ENCODE measurements at places on chromosomes 4 and X.

DNA sequence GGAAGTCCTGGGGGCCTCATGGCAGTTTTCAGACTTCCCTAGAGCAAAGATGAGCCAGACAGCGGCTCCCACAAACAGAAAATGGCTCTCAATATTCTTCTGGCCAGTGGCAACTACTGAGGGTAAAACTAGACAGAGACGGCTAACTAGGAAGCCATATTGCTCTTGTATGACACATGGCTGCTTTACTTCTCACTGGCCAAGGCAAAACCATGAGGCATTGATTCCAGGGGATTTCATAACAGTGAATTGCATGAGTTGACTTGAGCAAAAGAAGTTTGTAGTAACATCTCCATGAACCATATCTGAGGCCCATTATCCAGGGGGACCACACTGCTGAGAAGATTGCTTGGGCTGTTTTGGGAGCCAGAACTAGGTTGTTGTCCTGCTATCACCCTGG is 13.7 kb upstream of the TLR8 start:
- DNase-seq, result no peak

DNA sequence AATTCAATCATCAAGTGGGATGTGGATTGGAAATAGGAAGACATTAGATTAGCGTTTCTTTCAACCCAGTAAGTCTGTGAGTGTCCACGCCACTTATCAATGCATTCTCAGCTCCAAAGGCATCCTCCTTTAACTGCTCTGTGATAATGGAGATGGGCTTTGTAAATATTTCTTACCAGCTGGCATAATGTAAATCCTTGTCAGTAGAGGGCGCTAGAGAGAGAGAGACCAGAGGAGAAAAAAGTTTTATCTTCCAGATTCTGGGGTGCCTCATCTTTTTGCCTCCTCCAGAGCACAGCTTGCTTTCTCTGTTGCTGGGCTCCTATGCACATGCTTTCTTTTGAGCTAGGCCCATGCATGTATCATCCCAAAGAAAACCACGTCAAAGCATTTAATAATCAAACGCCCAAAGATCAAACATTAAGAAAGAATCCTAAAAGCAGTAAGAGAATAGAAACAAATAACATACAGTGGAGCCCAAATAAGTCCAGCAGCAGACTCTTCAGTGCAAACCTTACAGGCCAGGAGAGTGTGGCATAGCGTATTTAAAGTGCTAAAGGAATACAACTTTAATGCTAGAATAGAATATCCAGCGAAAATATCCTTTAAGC is 9.6 kb upstream of the MTMR1 start:
- no peak for DNase-seq

- peak; percentile 48 for DNase-seq
Observed at GRCh38 chrX:43557792-43558191, 98.3 kb upstream of the MAOA start.

DNA sequence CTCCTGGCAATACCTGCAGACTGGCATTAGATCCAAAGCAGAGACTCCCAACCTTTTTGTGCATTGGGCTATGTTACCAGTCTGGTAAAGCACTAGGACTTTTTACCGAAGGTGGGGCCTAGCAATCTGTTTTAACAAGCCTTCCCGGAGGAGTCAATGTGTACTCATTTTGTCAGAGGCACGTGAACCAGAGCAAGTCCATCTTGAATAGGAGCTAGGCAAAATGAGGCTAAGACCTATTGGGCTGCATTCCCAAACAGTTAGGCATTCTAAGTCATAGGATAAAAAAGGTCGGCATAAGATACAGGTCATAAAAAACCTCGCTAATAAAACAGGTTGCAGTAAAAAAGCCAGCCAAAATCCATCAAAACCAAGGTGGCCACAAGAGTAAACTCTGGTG is 22.3 kb downstream of the ADGRA3 start:
- DNase-seq, result no peak

DNA sequence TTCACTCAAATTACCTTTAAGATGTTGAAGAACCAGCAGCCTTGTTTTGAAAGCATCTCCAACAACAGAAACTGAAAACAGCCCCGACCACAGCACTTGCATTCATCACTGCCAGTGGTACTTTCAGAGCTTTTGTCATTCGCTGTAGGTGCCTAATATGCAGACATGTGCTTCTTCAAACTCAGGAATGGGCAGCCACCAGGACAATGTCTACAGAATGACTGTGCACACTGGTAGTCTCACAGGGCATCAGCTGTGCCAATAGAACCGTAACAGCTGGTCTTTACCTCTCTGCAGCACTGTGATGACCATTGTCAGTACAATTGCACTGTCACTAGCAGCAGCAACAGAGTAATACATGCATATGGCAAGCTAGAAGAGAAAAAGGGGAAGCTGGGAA is 1149.7 kb downstream of the STPG2 start:
- no peak for DNase-seq

DNA sequence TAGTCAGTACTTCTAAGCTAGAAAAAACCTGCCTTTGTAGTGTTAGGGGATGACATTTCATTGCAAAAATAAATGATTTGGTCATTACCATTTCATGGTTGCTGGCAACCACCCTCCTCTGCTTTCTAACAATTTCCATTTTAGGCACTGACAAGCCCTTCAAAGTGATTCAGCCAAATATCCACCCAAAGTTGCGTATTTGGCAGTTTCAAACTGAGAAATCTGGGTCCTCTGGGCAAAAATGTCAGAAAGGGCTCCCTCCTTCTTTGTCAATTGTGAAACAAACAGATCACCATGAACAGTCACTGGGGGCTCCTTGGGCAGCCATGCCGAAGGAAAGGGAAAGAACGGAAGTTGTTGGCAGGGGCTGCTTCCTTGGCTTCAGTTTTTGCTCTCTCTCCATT is 33.0 kb downstream of the PLAC1 start:
- no peak for DNase-seq

GRCh38 chr4:82373486-82373815 is 340 bp downstream of the HNRNPD start:
- DNase-seq, result no peak

DNA sequence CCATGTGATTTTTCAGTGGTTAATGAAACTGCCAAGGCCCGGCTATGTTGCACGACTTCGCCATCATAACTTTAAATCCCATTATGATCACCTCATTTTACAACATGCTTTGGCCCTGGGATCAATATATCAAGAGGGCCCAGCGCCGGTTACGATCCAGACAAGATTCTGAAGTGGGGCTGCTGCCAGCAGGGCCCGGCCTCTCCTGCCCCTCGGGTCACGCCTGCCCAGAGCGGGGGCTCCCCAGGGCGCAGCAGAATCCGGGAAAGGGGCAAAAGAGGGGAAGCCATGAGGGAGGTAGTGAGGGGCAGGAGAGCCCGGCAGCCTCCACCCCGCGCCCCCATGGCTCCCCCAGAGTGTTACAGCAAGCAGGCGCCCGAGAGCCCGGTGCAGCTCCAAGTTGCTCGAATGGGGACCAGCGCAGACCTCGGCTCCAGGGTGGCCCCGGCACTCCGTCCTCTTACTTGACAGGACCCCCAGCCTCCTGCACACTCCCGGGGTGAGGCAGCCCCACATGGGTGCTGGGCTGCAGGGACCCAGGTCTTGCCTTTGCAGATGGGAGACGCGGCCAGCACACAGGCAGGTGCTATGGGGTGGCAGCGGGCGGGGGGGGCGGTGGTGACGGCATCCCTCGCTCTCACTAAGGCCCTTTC is 129.8 kb upstream of the NKX1-1 start:
- no peak for DNase-seq

GRCh38 chr4:165667969-165668368 is 205.1 kb upstream of the TLL1 start:
- no peak for DNase-seq

GRCh38 chrX:20143111-20143510 is 1.5 kb upstream of the EIF1AX start:
- DNase-seq, result no peak

DNA sequence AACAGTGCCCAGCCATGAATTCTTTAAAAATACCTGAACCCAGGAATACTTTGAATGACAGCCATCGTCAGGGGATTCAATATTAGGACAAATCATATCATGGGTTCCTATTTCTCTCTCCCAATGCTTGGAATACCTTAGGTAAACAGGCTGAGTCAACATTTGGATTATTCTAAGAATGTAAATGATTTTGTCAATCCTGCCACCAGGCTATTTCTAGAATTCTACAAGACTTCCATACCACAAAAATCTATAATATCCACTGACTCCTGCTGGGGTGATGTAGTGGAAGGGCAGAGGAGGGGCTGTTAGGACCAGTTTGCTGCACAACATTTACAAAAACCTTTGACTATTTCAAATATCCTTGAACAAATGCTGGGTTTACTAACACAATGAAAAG is 65.2 kb downstream of the IGFBP7 start:
- DNase-seq, result no peak

DNA sequence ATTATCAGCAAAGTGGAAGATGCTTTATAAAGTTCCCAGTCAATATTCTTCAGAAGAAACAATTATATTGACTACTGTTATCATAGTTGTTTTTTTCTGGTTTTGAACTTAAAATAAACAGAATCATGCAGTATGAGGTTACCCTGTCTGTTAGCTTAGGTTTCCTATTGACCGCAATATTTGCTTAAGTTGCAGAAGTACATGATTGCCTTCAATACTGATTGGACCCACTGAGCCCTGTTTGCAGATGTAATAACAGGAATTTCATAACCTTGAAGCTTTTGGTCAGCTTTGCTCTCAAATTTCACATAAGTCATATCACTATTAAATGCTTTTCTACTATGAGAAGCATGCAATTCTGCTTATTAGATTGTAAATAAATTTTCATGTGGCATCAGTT is 229.1 kb upstream of the FSTL5 start:
- no peak for DNase-seq

DNA sequence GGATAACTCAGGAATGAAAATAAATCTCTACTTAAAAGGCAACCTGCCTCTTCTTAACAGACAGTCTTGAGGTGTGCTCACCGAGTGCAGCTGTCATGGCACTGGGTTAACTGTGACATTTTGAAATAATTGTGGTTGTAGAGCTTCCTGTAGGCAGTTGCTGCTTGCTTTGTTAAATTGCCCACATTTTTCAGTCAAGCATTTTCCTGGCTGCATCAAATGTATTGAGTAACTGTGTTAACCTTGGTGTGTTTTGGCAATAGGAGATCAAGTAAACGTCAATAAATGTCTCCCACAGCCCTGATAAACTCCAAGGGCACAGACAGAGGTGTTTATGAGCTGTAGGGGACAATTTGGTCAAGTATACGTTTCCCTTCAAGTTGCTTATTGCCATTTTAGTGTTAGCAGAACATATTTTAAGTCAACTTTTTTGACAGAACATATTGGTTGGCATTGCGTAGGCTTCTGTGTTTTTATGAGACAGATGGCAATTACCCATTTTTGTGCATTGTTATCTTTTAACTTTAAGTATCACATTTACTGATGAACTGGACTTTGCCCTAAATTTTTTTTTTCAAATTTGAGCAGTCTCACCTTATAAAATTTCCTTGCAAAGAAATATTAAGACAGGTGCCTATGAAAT is 527.4 kb downstream of the C4orf33 start:
- no peak for DNase-seq

- DNase-seq, result no peak
Observed at GRCh38 chrX:8010105-8010504, 82.9 kb upstream of the PNPLA4 start.

- no peak for DNase-seq
Observed at GRCh38 chr4:133555671-133556070, 406.6 kb downstream of the PCDH10 start.

DNA sequence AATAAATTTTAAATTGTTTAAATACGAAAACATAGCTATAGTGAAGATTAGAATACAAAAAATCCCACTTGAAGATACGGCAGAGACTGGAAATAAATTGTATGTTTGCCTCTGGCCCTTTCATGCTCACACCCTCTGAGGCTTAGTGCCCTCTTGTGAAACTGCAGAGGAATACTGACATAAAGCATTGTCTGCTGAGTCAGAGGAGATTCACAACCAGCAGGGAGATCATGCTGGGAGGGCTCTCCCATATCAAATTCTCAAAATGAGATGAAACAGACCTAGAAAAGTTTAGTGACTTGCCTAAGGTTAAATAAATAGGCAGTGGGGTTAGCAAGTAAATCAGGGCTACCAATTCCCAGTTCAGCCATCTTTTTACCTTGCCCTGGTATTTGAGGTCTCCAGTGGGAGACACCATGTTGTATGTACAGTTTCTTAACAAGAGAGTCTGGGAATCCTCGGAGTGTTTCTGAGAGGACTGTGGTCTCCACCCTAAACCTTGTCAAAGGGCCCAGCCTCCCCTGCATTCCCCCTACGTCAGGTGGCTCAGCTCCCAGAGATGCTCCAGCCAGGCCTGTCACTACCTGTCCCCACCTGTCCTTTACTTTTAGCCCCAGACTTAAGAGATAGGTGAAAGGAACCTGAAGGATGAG is 581.4 kb upstream of the DIPK2B start:
- DNase-seq, result no peak

GRCh38 chr4:83866834-83867621 is 331.1 kb downstream of the GPAT3 start:
- no peak for DNase-seq

- no peak for DNase-seq
Observed at GRCh38 chr4:99855678-99856077, 38.5 kb downstream of the LAMTOR3 start.

GRCh38 chr4:122766950-122767349 is 34.4 kb downstream of the BBS12 start:
- DNase-seq, result no peak

- peak; percentile 6 for DNase-seq
Observed at GRCh38 chr4:88672987-88673386, 24.6 kb downstream of the NAP1L5 start.

DNA sequence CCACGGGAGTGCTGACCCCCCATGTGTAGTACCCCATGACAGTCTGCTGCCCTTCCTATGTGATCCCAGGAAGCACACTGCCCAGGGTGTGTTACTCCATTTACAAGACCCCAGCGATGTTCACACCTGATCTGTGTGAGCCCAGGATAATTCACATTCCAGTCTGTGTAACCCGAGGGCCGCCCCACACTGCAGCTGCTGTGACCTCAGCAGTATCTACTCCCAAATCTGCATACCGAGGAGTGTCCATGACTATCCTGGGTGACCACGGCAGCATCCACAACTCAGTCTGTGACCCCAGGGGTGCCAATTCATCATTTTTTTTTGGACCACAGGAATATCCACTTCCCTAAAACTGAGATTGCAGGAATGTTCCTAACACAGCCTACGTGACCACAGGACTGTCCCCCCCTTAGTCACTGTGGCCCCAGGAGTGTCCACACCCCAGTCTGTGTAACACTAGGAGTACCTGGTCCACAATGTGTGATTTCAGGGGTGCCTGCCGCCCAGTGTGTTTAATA is 7.8 kb upstream of the GLOD5 start:
- DNase-seq, result no peak

DNA sequence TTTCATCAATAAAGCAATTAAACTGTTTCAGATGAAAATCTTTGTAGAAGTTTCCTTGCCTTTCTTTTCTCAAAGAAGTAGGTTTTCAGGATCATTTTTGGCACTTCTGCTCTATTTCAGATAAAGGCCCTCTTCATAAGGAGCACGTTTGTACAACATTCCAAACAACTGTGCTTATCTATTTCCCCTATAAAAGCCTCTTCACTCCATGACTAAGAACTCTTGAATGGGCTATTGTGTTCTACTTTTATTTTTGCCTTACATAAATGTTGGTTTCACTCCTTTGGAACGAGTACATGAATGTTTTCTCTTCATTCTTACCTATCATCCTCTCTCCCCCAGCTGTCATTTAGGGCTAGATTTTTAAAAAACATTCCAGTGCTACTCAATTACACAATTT is 288.0 kb upstream of the PPP1R2C start:
- no peak for DNase-seq

Measured in activated CD4-positive, alpha-beta T cell treated with anti-CD3 and anti-CD28 coated beads, Interleukin-2, amount 50 U/mL, for 4 hours (primary cell).